ENCODE measurements at places on chromosomes 7 and 10. TPM values are rescaled to one million over a fixed set of nuclear protein-coding genes. Genes with fewer than 3 reads are reported as not detected.

DNA sequence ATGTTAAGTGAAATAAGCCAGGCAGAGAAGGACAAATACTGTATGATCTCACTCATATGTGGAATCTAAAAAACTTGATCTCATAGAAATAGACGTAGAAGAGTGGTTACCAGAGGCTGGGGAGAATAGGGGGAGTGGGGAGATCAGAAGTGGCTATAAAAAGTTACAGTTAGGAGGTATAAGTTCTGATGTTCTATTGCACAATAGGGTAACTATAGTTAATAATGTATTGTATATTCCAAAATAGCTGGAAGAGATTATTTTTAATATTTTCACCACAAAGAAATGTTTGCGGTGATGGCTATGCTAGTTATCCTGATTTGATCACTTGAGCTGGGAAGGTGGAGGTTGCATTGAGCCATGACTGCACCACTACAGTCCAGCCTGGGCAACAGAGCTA lies 53.8 kb downstream of the SLC18A2 start:
- DNase-seq = no peak

GRCh38 chr7:18960725-18961124 lies 156.7 kb downstream of the TWIST1 start:
- no peak for DNase-seq

GRCh38 chr10:7592627-7593026 lies 74.1 kb downstream of the ITIH5 start:
- DNase-seq = no peak

- no peak for DNase-seq
These were observed 123.9 kb downstream of the LRRC4 start for GRCh38 chr7:127907110-127908040.

Gene ZNF33B
- 8.6 TPM for total RNA-seq

DNA sequence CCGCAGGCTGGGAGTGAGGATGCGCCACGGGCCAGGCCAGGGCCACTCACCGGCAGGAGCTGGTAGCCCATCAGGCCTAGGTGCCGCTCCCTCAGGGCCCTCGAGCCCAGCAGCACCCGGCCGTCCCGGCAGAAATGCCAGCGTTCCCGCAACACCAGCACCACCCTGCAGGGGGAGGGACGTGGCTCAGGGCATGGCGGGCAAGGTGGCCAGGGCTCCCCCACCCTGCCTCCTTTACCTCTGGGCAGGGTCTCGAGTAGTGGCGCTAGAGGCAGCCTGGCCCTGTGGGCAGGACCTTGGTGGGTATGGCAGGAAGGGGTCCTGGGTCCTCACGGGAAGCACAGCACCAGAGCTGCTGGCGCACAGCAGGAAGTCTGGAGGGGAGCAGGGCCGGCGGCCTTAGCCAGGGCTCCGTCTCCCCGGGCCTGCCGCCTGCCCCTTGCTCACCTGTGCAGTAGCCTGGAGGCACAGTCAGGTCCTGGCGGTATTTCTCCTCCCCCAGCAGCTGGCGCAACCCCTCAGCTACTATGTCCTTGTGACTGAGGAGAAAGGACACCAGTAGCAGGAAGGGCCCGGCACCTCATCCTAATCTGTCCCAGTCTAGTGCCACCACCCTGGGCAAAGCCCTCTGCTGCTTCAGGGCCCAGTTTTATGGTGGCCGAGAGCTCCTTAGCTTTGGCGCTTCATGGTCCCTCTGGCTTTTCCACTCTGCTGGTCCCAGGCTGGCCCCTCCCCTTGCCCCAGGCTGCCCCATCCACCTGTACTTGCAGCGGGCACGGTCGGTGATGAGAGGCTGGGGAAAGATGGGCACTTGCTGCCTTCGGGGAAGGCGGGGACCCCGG lies 3.5 kb downstream of the FASTK start:
- DNase-seq = no peak

GRCh38 chr10:22765660-22766547 lies 51.5 kb upstream of the PIP4K2A start:
- DNase-seq = no peak

- DNase-seq = no peak
These were observed 30.3 kb downstream of the PIK3CG start for GRCh38 chr7:106895246-106895864.

DNA sequence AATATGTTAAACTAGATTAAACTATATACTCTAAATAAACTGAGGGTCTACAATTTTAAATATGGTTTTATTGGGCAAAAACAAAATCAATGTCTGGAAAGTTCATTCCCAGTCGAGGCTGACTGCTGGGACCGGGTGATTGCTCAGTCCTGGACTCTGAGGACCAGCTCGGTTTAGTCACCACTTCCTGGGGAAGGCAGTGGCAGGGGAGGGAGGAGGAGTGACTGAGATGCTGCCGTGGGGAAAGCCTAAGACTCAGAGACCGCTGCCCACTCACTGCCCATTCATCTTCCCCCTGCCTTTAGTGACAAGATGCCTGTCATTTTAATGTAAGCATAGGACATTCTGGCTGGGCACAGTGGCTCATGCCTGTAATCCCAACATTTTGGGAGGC lies 29.0 kb downstream of the ATOH7 start:
- DNase-seq = no peak

Gene GHRHR
- not detected for total RNA-seq

DNA sequence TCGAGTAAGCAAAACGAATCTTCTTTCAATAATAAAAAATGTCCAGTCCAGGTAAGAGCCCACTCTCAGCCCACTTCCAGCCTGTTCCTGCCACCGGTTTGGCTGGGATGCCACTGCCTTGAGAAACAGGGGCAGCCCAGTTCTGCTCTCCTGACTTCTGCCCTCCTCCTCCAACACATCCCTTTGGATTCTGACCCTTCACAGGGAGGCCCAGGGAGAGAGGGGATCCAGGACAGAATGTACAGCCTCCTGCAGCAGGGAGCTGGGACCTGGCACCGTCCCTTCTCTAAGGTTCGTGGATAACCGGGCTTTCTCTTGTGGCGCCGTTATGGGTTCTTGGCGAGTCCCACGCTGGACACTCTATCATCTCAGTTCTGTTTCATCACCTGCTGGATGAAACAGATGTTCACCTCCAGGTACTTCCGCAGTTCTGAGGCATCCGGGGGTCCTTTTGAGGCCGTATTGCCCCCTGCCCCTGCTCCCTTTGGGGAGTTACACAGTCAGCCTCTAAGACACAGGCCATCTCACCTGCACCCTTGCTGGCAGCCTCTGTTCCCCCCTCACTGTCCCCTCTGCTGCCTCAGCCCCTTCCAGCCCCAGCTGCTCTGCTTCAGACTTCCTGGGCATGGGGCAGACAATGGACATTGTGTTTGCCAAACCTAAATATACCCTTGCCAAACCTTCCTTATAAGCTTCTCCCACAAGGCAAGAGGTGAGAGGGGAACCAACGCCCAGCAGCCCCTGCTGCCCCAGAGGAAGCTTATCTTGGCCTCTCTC lies 203.8 kb upstream of the ZMIZ1 start:
- DNase-seq = no peak

- no peak for DNase-seq
These were observed 80.3 kb downstream of the EBLN1 start for GRCh38 chr10:22137542-22137941.

- no peak for DNase-seq
These were observed 95.0 kb downstream of the BMS1 start for GRCh38 chr10:42877496-42878030.

Gene GJD4
- total RNA-seq = not detected

DNA sequence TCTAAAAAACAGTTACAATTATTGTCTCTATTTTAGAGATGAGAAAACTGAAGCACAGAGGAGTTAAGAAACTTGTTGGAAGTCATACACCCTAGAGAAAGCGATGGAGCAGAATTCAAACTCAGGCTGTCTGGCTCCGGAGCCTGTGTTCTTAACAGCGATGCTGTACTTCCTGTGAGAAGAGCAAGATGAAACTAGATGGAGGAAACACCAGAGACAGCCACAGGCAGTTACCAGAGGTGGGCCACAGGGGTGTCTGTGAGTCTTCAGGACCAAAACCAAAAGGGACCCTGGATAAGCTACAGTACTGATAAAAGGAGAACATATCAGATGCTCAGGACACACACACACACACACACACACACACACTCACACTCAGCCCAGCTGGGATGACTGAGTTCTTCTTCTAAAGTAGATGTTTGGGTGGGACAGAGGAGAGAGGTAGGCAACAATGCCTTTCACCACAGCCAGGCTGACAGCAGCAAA lies 289.2 kb downstream of the FZD1 start:
- DNase-seq = no peak

Gene ANKRD30A
- total RNA-seq = not detected

DNA sequence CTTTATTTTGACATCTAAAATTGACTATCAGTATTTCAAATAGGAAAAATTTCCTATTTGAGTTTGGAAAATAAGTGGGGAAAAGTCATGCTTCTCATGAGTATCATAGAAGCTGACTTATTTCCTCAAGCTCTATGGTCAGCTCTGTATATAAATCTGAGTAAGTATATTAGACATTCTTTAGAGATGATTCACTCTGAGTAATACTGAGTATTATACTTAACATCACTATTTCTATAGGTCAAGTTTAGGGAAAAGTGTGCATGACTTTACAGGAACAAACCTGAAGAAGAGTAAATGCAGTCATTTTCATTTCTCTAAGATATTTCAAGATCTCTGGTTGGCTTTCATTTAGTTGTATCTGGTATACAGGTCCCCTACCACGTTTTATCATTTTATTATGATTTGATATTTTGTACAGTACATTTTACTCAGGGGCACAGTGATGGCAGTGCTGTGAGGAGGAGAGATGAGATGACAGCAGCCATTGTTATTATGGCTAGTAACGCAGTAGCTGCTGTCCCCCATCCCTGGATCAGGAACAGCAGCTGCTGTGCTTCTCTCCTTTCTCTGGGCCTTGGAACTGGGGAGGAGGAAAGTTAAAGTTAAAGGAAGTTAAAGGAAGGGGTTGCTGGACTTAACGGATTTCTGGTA lies 15.2 kb downstream of the SND1 start:
- DNase-seq = no peak

DNA sequence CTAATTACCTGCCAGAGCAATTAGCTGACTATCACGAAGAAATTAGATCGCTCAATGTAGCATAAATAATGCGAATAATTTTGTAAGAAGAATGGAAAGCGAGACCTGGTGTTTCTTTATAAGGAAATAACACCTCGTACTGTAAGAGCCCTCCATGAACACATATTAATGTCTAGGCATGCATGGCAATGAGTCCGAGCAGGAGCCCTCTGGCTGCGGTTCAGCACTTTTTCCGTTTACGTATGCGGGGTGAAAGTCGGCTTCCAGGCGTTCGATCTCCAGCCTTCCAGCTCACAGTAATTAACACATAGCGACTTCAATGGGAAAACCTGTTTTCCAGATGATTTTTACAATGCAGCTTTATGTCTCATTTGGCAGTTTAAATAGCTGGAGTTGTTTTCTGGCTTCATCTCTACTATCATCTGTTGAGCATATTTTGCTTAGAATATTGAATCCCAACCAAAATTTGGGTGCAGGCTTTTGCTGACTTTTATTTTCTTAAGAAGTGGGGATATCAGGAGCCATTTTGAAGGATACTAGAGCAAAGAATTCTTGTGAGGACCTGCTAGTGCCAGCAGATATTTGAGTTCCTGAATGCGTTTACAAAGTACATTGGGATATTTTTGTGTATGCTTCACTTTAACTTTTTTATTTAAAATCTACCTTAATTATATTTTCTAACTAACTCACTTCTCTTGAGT lies 7.2 kb upstream of the SP8 start:
- no peak for DNase-seq

Gene OR2A12
- total RNA-seq = not detected

- no peak for DNase-seq
These were observed 467.0 kb upstream of the PODXL start for GRCh38 chr7:132023466-132023865.

DNA sequence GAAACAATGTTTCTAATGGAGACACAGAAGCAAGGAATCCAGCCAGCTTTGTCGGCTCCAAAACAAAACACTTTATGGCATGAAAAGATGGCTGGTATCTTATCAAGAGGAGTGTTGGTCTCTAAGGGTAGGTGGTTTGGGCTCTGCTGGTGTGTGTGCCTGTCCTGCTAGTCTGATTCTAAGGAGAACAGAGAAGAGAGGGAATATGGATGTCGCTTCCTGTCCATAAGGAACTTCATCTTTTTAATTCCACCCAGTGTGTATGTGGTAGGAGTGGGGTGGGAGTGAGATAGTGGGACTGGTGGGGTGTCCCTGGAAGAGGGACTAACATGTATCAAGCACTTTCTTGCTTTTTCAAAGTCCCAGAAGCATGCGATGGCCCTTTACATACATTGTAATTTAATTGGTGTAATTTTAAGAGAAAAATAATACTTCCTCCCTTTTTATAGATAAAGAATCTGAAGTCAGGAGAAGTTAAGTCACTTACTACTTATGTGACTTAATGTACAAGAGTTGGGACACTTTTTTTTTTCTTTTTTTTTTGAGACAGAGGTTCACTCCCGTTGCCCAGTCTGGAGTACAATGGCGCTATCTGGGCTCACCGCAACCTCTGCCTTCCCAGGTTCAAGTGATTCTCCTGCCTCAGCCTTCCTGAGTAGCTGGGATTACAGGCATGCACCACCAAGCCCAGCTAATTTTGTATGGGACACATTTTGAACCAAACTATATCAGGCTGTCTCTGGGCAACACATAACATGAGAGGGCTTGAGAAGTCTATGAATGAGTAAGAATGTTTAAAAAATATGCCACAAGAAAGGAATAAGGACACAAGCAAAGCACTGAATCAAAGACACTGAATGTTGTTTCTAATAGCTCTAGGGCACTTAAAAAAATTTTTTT lies 18.8 kb downstream of the NT5C3A start:
- no peak for DNase-seq

Gene MRC1
- 15.1 TPM for total RNA-seq

DNA sequence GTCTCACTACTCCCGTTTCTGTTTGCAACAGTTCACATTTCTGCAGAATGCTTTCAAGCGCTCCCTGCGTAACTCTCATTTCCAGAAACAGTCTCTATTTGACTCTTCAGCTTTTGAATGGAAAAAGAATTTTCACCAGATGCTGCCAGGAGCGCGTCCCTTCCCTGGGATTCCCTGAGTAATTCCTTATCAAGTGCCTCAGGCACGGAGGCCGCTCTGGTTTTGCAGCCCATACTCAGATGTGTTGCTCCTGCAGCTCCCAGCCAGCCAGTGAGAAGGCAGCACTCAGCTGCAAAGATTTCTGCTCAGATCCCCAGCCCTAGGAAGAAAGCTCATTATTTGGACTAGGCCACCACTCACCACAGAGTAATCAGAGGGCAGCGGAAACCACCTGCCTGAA lies 161.1 kb upstream of the CHST15 start:
- DNase-seq = no peak

GRCh38 chr10:34666008-34666704 lies 148.9 kb downstream of the PARD3 start:
- DNase-seq = no peak

- DNase-seq = no peak
These were observed 163.7 kb downstream of the WNT2 start for GRCh38 chr7:117158941-117159697.

Measured in ascending aorta (tissue), 2 donors.